ENCODE measurements at places on chromosomes 7 and 10.

DNA sequence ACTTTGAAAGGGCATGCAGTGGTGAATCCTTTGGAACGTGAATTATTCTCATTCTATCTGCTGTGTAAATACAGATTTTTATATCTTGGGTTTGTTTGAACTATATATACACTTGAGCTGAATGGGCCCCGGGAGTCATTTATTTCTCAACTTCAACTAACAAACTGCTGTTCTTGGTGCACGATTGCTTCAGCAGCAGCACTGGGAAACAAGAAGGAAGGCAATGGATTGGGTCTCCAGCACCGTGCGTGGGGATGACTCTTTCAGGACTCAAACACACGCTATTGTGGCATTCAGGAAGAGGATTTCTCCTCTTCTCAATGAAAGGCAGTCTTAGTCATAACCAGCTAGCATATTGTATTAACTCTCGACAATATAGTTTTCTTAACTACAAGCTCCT lies 226.0 kb upstream of the NFE2L3 start:
- DNase-seq: no peak

DNA sequence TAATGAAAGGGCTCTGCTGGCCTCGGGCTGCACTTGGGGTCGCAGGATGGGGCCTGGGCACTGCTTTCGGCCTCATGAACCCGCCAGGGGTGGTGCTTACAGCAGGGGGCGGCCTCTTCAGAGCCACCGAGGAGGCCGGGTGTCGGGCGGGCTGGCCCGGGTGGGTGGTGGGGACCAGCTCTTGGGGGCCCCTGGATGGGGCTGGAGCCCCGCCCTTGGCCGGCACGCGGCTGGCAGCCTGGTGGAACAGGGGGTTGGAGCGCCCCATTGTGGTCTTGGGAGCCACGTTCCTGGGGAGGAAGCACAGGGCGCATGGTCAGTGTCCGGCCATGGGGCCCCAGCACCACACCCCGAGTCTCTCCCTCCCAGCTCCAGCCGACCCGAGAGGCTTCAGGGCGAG lies 8.8 kb downstream of the ADAM8 start:
- no peak for DNase-seq

GRCh38 chr10:50310560-50311174 lies 59.4 kb upstream of the ASAH2 start:
- no peak for DNase-seq

- DNase-seq: no peak
These were observed 45.9 kb upstream of the CUL1 start for GRCh38 chr7:148652773-148653172.

GRCh38 chr7:100215895-100216294 lies 3.9 kb upstream of the PVRIG start:
- DNase-seq: no peak

- peak; percentile 44 for DNase-seq
These were observed 105.2 kb downstream of the NEURL1 start for GRCh38 chr10:103598654-103599115.

GRCh38 chr10:132294561-132295318 lies 13.0 kb downstream of the STK32C start:
- no peak for DNase-seq

GRCh38 chr7:19851504-19851903 lies 78.1 kb upstream of the TMEM196 start:
- no peak for DNase-seq

- no peak for DNase-seq
These were observed 263.1 kb downstream of the MAD1L1 start for GRCh38 chr7:1969459-1970284.

GRCh38 chr10:373526-374309 lies 238.5 kb downstream of the ZMYND11 start:
- DNase-seq: peak; percentile 56

DNA sequence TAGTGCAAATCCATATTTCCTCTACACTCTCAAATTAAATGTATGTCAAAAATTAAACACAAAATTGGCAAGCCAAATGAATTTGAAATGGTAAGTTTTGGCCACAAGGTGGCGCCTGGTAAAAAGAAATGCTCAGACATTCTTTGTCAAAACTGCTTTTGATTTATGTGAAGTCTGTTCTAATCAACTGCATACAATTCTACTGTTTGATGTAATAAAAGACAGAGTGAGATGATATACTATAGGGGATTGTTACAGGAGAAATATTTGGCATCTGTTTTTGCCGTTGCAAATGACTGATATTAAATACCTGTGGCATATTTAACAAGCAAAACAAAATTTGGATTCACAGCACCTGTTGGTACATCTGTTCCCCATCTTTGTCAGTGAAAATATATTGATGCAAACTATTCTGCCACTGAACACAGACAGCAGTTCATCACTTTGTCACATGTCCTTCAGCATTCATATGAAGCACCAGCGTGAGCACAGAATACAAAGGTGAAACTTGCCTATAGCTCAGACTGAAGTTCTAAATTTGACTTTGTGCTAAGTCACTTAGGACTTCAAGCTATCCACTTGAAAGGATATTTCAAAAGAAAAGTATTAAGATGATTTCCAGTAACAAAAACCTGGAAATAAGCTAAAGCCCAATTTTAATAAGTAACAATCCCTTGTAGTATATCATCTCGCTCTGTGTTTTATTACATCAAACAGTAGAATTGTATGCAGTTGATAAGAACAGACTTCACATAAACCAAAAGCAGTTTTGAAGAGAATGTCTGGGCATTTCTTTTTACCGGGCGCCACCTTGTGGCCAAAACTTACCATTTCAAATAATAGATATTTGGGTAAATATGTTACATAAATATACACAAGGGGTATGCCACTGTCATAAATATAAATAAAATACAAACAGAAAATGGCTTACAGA lies 10.2 kb upstream of the CH25H start:
- no peak for DNase-seq

- DNase-seq: no peak
These were observed 122.8 kb upstream of the SHH start for GRCh38 chr7:155935005-155935557.

- DNase-seq: no peak
These were observed 37.0 kb upstream of the EGR2 start for GRCh38 chr10:62852961-62853702.

- no peak for DNase-seq
These were observed 98.7 kb downstream of the POLL start for GRCh38 chr10:101489355-101489754.

- no peak for DNase-seq
These were observed 1.8 kb downstream of the INPP5A start for GRCh38 chr10:132539431-132539839.

DNA sequence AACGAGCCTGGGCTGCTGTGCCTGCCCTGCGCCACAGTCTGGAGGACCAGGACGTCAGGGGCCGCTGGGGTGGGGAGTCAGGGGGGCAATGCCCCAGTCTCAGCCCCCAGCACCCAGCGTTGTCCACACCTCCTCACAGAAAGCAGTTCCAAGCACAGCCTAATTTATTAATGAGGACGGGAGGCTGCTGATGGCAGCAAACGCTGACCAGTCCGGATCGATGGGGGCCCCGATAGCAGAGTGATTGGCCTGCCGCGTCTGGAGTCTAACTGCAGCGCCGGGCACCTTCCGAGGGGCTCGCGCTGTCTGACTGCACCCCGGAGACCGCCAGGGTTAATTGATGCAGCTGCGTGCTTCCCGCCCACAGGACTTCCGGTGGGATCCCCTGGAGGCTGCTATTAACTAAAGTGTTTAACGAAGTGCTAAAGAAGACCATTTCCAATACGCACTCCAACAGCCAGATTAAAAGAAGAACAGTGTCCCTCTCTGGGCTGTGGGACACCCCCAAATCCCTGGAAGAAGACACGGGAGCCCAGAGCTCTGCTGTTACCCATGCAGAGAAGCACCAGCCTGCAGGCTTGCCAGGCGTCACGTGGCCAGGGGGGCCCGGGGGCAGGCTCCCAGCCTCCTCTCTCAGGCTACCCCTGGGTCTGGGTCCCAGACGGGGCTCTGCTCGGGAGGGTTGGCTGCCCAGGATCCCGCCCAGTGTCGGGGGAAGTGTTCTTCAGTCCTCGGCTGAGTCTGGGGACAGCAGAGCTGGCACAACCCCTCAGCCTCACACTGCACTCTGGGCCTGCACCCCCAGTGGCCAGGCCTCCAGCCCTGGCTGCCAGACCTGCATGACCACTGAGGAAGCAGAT lies 63.8 kb downstream of the MICALL2 start:
- DNase-seq: no peak

- no peak for DNase-seq
These were observed 19.4 kb downstream of the MMP21 start for GRCh38 chr10:125756196-125756595.

DNA sequence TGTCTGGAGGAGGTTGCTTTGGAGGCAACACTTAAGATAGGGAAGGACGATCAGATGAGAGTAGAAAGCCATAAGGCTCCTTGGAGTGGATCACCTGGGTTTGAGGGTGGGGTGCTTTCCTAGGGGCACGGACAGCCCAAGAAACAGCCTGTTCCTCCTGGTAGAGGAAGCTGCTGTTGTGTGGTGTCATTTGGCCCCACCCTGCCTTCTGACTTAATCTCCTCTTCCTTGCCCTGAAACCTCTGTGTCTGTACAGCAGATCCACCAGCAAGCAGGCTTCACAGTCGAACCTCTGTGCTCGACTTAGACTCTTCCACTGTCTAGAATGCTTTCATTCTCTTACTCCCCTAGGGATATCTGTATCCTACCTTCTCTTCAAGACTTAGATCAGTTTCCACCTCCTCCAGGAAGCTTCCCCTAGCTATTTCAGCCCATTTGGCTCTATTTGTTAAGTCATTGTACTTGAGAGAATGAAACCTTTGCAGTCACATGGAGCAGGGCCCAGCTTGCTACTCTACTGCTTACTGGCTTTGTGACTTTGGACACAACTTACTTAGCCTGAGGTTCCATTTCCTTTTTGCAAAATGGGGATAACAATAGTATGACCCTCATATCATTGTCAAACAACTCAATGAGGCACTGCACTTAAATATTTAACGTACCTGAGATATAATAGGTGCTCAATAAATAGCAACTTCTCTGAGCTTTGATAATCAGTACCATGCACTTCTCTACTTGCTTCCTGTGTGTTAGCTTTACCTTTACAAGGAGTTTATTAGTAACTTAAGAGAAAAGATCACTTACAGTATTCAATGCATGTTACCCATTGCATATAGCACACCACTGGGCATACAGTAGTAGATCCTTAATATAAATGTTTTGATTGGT lies 5.0 kb downstream of the MXI1 start:
- DNase-seq: no peak

GRCh38 chr7:158959021-158959717 lies 102.8 kb downstream of the DYNC2I1 start:
- DNase-seq: no peak

- DNase-seq: no peak
These were observed 168.7 kb downstream of the GALNT17 start for GRCh38 chr7:71300603-71301002.

GRCh38 chr10:20972925-20973324 lies 75.8 kb upstream of the NEBL start:
- no peak for DNase-seq

GRCh38 chr7:48667407-48667806 lies 256.9 kb upstream of the CDC14C start:
- DNase-seq: no peak

DNA sequence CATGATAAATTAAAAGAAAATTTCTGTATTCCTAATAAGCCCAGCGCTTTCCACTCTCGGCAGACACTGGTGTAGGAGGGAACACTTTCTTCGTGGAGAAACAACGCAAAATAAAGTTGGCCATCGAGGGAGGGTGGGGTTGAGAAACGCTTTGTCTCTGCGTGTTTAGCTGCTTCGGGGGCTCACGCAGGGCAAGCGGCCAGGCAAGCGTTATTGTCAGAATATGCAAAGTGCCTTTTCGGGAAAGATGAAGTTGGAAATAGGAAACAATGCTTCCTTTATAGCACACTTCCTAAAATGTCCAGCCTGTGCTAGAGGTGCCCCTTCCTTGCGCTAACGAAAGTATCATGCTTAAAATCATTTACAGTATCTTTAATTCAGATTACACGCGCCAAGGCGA lies 1.9 kb upstream of the EBF3 start:
- DNase-seq: no peak

GRCh38 chr10:66538908-66539307 lies 386.9 kb upstream of the LRRTM3 start:
- no peak for DNase-seq

DNA sequence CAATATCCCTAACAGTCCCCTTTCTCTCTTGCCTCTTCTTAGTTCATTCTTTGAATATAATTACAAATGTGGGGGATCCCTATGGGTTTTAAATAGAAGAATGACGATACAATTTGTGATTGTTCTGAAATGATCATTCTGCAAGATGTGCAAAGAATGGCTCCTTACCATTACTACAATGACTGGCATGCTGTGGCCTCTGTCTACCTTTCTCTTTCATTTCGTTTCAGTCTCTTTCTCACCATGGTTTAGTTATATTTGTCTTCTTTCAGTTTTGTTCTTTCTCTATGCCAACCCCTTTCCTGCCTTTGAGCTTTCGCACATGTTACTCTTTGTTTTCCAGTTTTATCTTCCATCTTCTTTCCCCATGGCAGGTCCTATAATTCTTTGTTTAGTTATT lies 176.5 kb downstream of the SUGCT start:
- no peak for DNase-seq

Measured in fibroblast of skin of left biceps (primary cell).